Anterior cingulate cortex (tissue), 58 donors: ENCODE measurements at places on chromosomes 12 and 14.

GRCh38 chr12:105252901-105253300, 16.9 kb upstream of the APPL2 start:
- DNase-seq = no peak

DNA sequence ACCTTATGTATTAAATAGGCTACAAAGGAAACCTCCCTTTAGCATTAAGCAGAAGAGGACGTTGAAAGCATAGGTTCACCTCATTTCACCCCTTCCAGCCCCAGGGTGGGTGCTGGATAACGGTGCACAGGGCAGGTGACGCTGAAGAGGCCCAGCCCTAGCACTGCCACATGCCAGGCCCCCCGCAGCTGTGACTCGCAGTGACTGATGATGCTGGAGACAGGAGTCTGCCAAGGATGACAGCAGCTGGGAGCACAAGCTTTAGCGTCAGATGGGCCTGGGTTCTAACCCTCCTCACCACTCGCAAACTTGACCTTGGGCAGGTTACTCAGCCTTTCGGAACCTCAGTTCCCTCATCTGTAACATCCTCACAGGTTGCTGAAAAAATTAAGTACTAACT, 76.7 kb downstream of the TBK1 start:
- DNase-seq = no peak

GRCh38 chr14:79686196-79686595, 525.1 kb downstream of the DIO2 start:
- no peak for DNase-seq

GRCh38 chr12:65895759-65896656, 71.7 kb downstream of the HMGA2 start:
- no peak for DNase-seq

DNA sequence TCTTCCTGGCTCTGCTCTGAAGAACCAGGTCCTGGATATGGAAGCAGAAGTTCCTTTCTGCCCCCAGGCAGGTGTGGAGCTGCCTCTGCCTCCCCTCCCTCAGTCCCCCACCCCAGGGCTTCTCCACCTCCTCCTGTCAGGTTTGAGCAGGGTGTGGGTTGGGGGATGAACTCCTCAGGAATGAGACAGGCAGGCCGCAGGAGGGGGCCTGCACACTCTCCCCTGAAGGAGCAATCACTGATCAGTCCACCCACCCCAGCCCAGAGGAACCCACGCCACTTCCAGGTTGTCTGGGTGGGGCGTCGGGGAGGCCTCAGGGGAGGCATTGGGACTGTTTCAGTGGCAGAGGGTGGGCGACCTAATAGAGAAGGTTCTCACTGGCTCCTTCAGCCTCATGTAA, 26.6 kb downstream of the FAIM2 start:
- DNase-seq = no peak

- no peak for DNase-seq
Observed at GRCh38 chr12:67154901-67155300, 114.3 kb upstream of the CAND1 start.

DNA sequence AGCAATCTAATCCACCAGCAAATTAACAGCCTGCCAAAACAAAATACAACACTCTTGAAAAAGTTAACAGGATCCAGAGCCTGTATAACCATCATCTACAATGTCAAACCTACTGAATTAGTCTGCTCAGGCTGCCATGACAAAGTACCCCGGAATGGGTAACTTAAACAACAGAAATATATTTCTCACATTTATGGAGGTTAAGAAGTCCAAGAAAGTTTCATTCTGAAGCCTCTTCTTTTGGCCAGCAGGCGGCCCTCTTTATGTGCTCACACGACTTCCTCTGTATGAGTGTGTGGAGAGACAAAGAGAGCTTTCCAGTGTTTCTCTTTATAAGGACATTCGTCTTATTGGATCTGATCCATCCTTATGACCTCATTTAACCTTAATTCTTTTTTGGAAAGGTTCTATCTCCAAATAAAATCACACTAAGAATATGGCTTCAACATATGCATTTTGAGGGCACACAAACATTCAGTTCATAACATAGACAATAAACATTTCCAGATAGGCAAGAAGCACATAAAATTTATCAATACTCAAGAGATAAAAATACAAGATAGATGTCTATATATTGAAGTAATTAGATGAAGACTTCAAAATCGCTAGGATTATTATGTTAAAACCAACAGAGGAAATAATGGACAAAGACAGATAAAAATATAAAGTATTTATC, 5.9 kb upstream of the RERG start:
- no peak for DNase-seq
